Stimulated activated CD8-positive, alpha-beta memory T cell treated with anti-CD3 and anti-CD28 coated beads, Interleukin-4, amount 100 ng/mL, for 4 hours (primary cell): ENCODE measurements at places on chromosomes 4 and X.
A peak's percentile ranks its signal among the peaks of the same experiment; 100 is the strongest.

GRCh38 chr4:183443655-183444213 is 702 bp upstream of the CDKN2AIP start:
- DNase-seq: no peak

DNA sequence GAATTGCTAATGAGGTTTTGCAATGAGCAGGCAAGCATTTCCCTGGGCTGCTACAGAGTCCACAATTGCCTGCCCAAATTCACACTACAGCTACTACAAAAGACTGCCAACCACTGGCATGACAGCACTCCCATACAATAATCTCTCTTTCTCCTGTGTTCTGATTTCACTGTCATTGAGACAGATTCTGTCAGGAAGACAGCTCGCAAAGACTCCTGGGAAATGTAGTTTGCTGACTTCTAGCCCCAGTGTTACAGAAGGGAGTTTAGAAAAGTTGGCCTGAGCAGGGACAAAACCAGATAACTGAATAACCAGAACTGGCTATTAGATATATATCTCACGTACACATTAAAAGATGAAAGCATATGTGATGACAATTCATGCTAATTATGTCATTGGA is 1231.3 kb upstream of the PRKX start:
- no peak for DNase-seq

GRCh38 chrX:56248492-56248891 is 16.3 kb downstream of the KLF8 start:
- peak; percentile 10 for DNase-seq

DNA sequence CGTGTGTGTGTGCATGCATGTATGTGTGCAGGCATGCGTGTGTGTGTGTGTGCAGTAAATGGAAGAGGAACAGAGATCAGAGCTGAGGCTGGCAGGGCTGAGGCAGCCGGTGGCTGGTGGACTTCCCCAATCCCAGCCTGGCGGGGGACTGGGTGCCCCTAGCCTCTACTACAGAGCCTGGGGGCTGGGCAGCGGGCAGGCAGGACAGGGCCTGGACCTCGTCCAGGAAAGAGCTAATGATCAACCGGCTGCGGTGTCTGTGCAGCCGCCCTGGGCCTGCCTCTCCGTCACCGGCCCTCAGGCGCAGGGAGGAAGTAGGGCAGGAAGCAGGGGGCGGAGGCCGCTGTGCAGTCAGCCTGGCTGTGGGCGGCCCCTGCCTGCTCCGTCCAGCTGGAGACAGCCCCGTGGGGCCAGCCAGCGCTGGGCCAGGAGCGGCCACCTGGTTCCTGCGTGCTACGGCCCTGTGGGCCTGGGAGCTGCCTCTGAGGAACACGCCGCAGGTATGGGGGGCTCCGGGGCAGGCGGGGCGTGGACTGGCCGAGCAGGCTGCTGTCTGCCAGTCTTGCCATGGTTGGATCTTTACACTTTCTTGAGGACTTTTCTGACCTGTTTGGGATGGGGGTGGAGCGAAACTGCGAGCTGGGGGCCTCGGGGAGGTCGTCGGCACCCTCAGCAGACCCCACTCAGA is at the start of gene SH3TC1:
SH3TC1 (plus strand) TSS at position 385 of the 688 bp plus-strand sequence. CDS start 5,905 bp downstream, outside the sequence.
- DNase-seq: no peak

- DNase-seq: no peak
Observed at GRCh38 chrX:340121-340520, 21.5 kb upstream of the GTPBP6 start.

DNA sequence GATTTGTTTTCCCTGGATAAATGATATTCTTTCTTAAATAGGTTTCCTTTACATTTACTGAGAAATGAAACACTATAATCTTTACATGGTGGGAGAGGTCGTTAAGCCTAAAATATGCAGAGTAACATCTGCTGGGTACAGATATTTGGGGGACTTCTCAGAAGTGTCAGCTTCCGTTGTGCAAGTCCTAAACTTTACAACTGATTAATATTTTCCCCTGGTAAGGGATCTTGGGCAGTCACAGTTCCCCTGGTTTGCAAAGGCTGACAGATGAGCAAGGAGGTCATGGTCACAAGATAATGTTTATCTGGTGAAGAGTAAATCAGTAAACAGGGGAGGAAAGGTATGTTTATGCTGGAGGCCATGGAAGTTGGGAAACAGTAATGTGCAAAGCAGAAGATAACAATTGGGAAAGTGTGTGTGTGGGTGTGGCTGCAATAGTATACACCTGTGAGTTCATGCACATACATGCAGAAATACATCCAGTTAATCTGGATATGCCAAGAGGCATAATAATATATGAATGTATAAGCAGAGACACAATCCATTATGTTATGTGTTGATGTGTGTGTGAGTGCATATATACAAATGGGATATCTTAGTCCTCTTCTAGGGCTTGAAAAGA is 508.2 kb upstream of the FAM241A start:
- DNase-seq: no peak

- no peak for DNase-seq
Observed at GRCh38 chr4:165651901-165652300, 221.1 kb upstream of the TLL1 start.

- no peak for DNase-seq
Observed at GRCh38 chrX:9832811-9833210, 46.6 kb downstream of the SHROOM2 start.

- no peak for DNase-seq
Observed at GRCh38 chr4:152044331-152045036, 283.7 kb upstream of the GATB start.

GRCh38 chr4:37453281-37453998 is 208.9 kb downstream of the NWD2 start:
- DNase-seq: no peak

- DNase-seq: no peak
Observed at GRCh38 chrX:82528525-82528924, 979.6 kb upstream of the POU3F4 start.
